ENCODE measurements at places on chromosomes 7 and 10.

DNA sequence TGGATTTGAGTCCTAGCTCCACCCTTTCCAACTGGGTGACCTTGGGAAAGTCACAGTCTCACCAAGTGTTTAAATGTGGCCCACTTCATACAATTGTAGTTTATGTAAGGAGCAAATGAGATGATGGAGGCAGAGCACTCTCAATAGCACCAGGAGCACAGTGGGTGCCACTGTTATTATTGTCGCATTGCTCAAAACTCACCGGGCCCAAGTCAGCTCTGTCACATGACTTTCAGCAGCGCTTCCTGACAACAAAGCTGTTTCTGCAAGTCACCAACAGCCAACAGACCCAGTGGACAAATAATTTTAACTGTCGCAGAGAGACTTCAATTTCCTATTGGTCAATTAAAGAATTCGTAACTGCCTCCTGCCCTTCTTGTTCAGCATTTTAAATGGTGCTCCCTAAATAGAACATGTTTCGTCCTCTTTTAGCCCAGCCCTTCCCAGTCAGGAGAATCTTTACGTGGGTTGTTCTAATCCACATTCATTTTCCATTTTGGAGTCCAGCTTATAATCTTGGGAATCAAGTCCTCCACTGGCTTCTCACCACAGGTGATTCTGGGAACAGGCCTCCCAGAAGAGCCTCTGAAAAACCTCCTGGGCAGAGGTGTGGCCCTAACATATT, 415.6 kb upstream of the NPVF start:
- DNase-seq: no peak

DNA sequence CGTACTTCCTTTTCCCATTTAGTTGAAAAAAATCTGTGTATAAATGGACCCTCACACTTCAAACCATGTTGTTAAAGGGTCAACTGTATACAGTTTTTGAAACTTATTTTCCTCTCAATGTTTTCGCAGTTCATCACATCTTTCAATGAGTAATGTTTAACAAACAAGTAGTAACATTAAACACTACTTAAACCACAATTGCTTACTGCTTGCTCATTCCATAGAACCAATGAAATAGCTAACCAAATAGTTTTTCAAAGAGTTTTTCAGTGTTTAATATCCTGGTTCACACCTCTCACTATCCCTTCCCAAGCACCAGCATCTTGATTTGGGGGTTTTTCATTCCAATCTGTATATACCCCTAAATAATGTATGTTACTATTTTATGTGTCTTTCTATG, 9.1 kb downstream of the SEM1 start:
- no peak for DNase-seq

DNA sequence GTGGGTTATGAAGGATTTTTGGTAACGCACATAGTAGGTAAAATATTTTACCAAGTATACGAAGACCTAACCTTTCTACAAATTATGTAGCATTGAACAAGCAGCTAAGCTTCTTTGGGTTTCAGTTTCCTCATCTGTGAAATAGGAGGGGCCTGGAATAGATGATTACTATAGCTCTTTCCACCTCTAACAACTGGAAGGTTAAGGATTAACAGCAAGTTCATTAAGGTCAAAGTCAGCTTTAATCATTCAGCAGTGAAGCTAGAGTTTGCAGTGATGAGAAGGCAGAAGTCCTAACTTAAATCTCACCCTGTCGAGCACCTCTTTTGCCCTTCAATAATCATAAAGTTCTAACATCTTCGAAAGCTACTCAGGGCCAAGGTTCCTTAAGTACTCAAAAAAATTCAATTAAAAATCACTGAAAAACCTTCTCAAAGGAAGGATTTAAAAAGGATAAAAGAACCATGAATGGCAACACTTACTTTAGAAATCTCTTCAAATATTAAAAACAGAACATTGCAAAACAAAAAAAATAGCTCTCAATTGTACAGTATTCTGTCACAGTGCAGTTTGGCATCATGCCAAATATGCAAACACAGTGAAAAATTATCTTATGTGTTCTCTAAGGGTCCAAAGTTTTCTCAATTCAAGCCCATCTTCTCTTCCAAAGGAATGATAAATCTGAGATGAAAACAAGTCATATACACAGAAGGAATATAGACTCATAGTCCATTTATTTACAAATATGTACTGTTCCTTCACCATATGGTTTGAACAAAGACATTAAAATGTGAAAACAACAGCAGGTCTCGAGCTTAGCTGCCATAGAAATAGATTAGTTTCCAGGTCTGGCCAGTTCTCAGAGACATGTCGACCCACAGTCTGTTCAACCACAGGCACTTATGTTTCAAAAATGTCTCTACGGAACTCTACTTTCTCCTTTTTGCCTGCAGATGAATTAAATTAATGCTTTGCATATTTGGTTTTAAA, 152.0 kb upstream of the SLC13A1 start:
- no peak for DNase-seq

GRCh38 chr7:126790763-126791162, 462.0 kb downstream of the GRM8 start:
- DNase-seq: no peak

DNA sequence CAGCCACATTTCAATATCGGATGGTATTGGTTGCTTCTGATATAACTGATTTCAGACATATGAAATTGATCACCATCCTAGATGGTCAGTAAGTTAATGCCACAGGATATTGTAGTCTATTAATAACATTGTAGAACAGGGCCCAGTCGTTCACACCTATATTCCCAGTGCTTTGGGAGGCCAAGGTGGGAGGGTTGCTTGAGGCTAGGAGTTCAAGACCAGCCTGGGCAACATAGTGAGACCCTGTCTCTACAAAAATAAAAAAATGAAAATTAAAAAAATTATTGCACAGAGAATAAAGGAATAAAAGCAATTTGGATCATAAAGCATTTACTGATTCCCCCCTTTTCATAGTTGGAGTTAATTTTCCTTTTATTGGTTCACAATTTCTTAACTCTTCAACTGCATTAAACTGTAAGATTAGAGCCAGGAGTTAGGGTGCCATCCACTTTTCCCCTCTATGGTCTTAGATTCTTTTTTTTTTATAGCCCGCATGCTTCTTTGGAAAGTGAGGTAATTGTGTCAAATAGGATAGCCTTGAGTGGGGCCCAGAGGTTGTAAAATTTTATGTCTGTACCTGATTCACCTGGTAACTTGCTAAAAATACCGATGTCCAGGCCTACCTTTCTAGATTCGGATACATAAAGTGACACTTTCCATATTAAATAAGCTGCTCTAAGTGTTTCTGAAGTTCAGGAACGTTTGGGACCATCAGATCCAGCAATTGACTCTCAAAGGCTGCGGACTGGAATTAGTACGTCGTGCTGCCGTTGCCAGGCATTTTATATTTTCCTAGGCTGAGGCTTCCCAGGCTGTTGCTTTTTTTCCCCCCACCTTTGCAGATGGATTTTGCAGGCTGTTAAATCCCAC, 24.7 kb downstream of the ADK start:
- DNase-seq: no peak

DNA sequence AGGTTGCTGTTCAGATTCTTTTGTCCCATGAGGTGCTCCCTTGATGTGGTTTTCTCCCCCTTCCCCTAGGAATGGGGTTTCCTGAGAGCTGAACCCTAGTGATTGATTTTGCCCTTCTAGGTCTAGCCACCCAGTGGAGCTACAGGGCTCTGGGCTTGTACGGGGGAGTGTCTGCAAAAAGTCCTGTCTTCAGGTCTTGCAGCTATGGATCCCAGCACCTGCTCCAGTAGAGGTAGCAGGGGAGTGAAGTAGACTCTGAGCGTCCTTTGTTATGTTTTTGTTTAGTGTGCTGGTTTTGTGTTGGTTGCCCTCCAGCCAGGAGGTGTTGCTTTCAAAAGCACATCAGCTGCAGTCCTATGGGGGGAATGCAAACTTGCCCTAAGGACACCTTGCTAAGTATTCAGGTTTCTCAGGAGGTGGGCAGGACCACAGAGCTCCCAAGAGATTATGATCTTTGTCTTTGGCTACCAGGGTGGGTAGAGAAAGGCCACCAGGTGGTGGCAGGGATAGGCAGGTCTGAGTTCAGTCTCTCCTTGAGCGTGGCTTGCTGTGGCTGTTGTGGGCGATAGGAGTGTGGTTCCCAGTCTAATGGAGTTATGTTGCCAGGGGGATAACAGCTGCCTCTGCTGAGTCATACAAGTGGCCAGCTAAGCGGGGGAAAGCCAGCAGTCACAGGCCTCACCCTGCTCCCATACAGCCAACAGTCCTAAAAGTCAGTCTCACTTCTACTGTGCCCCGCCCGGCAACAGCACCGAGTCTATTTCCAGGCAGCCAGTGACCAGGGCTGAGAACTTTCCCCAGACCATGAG, 92.4 kb upstream of the JCAD start:
- DNase-seq: no peak

GRCh38 chr7:82732677-82733076, 289.1 kb upstream of the CACNA2D1 start:
- DNase-seq: no peak

DNA sequence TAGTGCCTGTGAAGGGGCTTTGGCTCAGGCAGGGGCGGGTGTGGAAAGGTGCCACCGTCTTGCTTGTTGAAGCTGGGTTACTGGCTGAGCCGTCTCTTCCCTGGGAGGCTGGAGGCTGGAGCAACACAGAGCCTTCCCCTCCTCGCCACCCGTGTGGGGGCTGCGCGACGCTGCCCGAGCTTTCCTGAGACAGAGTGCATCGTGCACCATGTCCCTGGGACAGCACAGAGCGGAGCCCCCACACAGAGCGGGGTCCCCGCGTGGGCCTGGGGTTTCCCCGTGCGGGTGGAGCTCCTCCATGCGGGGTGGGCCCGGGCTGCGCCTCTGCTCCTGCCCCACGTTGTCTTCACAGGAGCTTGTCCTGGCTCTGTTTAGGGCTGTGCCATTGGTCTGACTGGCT, 69.9 kb downstream of the INPP5A start:
- no peak for DNase-seq

DNA sequence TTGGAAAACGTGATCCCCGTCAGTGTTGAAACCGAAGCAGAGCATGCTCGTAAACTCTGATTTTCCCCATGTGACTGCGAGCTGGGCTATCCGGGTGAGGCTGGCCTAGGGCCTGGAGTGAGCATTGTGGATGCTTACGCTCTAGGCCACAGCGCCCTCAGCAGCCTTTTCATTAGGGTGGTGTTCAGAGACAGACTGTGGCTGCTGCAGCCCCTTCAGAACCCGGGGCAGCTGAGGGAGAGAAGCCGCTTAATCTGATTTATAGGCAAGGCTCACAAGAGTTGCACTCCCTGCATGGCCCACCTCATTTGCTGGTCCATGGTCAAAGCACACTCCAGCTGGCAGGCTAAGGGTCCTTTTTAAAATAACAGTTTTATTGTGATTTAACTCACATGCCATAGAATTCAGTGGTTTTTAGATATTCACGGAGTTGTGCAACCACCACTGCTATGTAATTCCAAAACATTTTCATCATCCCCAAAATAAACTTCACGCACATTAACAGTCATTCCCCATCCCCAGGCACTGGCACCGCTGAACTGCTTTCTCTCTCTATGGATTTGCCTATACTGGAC, 72.5 kb downstream of the SYPL1 start:
- no peak for DNase-seq

GRCh38 chr7:100400656-100401055, 27.4 kb downstream of the PILRA start:
- no peak for DNase-seq

GRCh38 chr10:90967865-90968264, 47.0 kb upstream of the ANKRD1 start:
- DNase-seq: no peak

DNA sequence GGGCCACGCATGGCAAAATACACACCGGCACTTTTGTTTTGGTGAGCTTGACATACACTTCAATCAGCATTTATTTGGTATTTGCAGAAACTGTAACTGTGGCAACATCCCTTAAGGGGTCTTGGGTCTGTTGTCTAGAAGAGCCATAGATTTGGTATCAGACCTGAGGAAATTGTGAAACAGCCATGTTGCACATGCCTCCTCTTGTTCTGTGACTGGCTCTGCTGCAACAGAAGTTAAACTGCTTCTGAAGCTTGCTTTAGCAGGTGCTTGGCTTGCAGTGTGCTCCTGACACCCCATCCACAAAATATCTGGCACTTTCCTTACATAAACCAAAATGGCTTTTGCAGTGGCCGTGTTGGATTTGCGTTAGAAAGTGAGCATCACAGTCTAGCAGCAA, 247.3 kb downstream of the GATA3 start:
- DNase-seq: no peak

DNA sequence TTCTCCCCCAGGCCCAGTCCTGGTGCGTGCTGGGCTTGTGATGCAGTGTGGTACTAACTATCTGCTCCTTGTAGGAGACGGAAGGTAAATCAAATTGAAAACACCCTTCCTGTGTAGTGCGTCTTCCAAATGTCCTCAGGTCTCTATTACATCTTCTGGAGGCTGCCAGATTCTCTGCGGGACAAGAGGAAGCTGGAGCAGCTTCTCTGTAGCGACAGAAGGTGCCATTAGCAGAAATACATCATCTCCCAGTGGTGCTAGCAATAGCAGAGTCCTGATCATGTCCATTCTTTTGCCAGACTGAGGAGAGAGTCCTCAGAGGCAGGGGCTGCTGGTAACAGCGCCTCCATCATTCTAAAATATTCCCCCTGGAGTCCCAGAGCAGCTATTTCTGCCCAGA, 675.2 kb downstream of the LRMDA start:
- no peak for DNase-seq

DNA sequence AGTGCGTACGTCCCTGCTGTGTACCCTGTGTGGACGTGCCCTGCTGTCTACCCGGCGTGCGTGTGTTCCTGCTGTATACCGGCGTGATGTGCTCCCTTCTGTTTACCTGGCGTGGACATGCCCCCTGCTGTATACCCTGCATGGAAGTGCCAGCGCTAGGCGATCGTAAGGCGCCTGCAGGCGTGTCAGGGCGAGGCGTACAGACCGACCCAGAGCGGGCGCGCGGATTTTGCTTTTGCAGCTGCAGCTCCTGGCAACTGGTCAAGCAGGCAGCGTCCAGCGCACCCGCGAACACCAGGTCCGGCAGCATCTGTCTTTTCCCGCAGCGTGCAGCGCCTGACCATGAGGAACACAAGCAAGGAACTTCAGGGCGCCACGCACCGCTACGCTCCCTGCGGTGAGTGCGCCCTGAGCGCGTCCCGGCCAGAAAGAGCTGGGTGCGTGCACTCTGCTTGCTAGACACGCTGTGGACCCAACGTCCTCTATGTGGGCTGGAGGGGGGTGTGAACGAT, 680 bp downstream of the C7orf57 start:
- no peak for DNase-seq

GRCh38 chr10:44322137-44322536, 62.8 kb downstream of the CXCL12 start:
- no peak for DNase-seq

DNA sequence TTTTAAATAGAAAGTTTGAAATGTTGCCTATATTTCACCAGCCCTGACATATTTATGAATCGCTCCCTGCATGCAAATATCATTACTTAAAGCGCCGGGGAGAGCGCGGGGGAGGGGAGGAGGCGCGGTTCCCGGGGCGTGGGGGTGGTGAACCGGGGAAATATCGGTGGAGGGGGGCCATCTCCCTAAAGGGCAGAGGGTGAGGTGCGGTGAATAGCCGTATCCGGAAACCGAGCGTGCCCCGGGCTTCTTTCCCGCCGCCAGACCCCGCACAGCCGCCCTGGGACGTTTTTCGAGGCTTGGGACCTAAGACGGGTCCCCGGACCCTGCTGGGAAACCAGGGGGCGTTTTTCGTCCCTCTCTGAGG, 6.9 kb upstream of the ZNF503 start:
- DNase-seq: no peak

- no peak for DNase-seq
Measured at GRCh38 chr10:107022600-107023354, 141.7 kb downstream of the SORCS1 start.

- no peak for DNase-seq
Measured at GRCh38 chr10:113953505-113954272, 90.0 kb upstream of the ADRB1 start.
